Stimulated activated CD4-positive, alpha-beta T cell treated with anti-CD3 and anti-CD28 coated beads, Interleukin-12 subunit alpha, Interleukin-12 subunit beta, amount 100 ng/mL, for 24 hours (primary cell): ENCODE measurements at places on chromosomes 5 and 9.

DNA sequence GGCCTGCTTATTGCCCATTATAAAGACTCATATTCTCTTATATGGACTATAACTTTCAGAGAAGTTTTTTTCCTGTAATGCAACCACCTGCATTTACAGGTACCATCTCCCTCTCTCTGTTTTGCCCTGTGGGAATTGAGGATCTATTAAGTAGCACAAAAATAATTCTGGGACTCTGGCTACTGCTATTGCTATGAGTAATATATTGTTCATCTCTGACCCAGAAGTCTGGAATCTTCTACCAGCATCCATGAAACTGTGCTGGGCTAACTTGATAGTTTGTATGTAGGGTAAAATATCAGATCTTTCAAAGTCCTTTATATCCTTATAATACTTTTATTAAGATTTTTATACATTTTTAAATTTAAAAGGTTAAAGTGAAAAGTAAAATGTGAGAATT is 607.2 kb downstream of the EFNA5 start:
- DNase-seq: no peak

DNA sequence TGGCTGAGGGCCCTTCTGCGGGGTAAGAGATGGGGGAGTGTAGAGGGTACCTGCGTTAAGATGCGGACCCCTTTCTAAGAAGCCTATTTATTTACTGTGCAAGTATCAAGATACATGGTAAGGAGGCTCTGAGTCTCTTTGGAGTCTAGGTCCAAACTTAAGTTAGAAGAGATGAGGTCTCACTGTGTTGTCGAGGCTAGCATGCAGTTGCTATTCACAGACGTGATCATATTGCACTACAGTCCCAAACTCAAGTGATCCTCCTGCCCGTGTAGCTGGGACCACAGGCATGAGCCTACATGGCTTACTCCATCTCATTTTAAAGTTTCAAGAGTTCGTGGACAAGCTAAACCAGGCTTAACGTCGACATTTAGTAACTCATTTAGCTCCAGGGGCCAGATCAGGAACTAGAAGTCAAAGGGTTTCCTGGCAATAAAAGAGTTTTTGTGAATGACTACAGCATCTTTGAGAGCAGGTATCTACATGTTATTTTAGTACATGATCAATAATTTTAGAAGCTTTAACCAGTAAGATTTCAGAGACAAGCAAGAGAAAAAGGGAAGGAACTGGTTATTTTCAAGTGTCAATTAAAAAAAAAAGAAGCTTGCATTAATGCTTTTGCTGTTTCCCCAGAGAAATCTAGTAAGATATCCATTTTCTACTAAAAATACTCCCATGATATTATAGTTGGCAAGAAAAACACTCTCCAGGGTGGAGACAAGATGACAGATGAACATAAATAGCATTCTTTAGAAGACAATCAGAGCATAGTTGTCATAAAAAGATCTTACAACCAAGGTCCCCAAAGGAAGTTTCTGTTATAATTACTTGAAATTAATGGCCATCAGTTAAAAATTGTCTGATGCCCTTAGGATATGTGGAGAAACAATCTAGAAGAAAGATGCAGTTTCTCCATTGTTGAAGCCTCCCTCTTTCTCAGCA is 141.3 kb downstream of the SCAMP1 start:
- no peak for DNase-seq

DNA sequence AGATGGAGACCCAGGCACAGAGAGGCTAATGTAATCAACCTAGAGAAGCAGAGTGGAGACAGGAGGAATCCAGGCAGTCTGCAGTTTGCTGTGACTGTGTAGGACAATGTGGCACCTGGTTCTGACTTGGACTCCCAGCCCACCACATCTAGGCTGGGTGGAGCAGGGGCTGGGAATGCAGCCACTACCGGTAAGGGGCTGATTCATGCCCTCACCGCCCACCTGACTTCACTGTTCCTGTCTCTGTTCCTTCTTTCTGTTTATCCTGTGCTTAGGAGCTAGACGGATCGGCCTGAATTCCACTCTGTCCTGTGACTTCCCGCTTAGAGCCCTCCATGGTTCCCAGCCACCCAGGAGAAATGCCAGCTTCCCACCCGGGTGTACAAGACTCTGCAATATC is 2.6 kb downstream of the PDLIM4 start:
- no peak for DNase-seq

DNA sequence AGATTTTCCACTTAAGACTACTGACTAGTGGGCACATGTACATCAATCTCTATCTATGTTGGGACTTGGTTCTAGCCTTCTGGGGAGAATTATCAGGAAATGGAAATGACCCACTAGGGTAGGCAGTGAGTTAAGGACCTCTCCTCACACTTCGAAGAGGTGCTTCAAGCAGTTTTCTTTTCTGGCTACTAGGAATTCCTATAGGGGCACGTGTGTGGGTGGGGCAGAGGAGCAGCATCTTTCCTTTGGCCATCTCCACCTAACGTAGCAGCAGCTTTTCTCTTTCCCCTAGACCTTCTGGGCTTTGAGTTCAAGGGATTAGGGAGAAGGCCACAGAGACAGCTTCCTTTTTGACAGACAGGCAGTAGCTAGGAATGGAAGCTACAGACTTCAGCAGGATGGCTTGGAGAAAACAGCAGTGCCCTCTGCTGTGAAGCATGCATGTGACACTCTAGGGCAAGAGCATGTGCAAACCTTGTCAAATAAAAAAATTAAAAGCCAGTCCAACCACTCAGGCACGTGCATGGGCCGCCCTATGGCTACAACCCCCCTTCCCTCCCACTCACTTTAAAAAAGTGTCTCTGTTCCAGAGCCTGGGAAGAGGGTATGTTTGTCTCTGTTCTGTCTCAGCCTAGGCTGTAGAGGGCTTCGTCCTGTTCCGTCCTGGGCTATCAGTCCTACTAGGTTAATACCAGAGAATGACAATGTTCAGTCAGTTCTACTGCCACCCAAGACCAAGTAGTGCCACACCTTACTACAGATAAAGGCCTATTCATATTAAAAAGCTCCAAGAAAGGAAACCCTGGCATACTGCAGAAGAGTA is 8.7 kb upstream of the GFRA3 start:
- DNase-seq: no peak

- DNase-seq: no peak
These were observed 266.1 kb downstream of the SMARCA2 start for GRCh38 chr9:2281031-2281802.

DNA sequence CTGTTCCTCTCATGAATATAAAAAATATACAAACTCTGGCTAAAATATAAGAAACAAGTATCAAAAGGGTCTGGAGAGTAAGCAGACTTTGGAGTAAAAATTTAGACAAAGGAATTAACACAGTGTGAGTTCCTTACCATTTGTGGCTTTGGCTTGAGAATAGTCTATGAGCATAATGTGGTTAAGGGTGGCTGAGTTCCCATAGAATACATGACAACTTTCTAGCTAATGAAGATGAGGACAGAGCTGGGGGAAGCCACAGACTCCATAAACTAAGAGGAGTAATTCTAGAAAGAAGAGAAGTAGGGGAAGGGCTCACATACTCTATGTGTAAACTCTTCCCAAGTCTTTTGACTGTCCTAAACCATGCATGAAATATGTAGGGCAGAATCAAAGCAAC is 79.4 kb downstream of the CAAP1 start:
- DNase-seq: no peak

- no peak for DNase-seq
These were observed 183.1 kb upstream of the SNX2 start for GRCh38 chr5:122591828-122592227.
